Suppressor macrophage treated with lipopolysaccharide for 1 hour (primary cell): ENCODE measurements at places on chromosomes 1 and 21.

GRCh38 chr1:208040821-208041297 lies 129.9 kb upstream of the CD34 start:
- no peak for DNase-seq

GRCh38 chr1:234842726-234843641 lies 233.0 kb upstream of the IRF2BP2 start:
- peak; percentile 95 for DNase-seq

DNA sequence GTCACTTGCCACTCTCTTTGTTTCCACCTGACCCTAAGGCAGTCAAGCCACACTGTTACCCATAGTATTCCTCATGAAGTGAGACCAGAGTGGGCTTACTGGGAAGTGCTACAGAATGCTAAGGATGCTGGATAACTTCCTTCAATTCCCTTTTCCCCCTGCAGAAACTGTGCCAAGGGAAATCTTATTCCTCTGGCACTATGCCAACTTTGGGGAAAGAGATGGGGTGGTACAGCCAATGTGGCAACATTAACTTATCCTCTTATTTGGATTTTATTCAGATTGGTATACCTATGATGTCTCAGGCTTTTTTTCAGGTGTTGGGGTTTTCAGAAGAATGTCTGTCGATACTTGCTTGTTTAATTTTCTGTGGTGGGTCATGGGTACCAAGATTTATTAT lies 599.4 kb upstream of the PBX1 start:
- DNase-seq, result no peak

- DNase-seq, result peak; percentile 26
Observed at GRCh38 chr1:153963850-153964331, 554 bp upstream of the SLC39A1 start.

- DNase-seq, result no peak
Observed at GRCh38 chr1:238141353-238141752, 250.6 kb upstream of the ZP4 start.

- DNase-seq, result no peak
Observed at GRCh38 chr1:6476483-6476882, 10.5 kb upstream of the TNFRSF25 start.

DNA sequence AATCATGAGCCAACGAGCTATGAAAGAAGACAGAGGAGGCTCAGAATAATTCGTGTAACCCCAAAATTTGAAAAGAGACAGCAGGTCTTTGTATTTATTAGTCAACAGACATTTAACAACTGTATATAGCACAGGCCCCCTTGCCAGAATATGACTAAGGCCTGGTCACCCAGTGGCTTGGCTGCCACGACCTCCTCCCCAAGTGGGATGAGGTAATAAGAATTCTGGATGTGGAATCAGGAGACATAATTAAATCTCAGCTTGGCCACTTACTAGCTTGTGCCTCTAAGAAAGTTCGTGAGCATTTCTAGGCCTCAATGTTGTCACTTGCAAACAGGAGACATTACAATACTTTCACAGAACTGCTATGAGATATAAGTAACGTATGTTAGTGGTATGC lies 134.2 kb upstream of the TNFSF4 start:
- no peak for DNase-seq

DNA sequence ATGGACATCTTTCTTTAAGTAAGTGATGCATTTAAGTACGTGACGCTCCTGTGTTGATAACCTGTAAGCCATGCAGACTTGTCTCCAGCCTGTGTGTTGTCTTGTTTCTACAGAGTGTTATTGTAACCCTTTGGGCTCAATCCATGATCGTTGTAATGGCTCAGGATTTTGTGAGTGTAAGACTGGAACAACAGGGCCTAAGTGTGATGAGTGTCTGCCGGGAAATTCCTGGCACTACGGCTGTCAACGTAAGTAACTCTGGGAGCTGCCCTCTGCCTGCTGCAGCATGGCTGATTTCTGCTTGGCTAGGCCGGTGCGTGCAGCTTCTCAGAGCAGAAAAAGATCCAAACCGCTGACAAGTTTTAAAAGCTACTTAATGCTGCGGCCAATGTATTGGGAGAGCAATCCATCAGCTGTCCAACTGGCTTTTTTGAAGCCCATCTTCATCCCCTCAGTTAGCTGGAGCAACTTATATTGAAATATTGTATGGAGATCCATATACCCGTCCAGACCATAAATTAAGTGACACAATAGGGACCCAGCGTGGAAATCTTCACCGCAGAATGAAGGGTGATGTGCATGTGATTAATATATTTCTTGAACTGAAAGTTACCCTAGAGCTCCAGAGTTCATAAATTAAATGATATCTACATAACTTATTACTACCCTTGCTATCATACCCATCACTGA lies 295.9 kb downstream of the NTNG1 start:
- DNase-seq, result no peak

DNA sequence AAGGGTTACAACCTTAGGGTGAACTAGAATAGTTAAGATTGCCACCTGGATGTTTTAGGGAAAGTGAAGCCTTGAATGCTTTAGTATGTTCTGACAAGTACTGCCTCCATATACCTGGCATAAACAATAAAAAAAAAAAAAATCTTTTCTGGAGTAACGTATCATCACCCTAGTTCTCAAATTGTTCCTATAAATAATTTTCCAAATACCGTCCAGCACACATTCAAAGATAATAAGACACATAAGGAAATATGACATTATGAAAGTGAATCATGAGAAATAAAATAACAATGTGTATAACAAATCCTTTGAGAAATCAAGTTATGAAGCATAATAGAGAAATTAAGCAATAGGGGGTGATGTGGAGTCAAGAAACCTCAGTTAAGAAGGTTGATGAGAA lies 20.6 kb downstream of the C1orf141 start:
- DNase-seq, result no peak

DNA sequence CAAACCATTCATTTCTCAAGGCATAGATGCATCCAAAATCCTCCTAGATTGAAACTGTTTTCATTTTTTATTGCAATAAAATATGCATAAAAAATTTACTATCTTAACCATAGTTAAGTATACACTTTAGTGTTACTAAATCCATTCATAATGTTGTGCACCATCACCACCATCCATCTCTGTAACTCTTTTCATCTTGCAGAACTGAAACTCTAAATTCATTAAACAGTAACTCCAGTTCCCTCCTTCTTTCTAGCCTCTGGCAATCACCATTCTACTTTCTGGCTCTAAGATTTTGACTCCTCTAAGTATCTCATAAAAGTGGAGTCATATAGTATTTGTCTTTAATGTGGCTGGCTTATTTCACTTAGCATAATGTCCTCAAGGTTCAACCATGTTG lies 236.8 kb downstream of the SMYD3 start:
- no peak for DNase-seq

DNA sequence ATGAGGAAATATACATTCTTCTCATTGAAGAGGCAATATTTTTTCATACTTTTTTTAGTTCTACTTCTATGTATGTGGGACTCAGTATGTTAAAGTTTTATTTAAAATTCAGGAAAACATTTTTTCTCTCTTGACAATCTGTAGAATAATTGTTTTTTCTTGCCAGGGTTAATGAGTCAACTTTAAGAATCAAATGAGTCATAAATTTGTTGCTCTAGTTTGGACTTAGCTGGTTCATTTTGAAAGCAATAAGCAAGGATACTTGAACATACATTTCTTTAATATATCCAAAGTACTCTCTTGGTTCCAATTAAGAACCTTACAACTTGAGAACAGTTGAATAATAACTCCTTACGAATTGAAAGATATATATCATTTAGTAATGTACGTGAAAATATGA lies 1145.3 kb upstream of the B3GALT2 start:
- no peak for DNase-seq

GRCh38 chr21:42089665-42090310 lies 18.7 kb downstream of the UMODL1 start:
- no peak for DNase-seq

DNA sequence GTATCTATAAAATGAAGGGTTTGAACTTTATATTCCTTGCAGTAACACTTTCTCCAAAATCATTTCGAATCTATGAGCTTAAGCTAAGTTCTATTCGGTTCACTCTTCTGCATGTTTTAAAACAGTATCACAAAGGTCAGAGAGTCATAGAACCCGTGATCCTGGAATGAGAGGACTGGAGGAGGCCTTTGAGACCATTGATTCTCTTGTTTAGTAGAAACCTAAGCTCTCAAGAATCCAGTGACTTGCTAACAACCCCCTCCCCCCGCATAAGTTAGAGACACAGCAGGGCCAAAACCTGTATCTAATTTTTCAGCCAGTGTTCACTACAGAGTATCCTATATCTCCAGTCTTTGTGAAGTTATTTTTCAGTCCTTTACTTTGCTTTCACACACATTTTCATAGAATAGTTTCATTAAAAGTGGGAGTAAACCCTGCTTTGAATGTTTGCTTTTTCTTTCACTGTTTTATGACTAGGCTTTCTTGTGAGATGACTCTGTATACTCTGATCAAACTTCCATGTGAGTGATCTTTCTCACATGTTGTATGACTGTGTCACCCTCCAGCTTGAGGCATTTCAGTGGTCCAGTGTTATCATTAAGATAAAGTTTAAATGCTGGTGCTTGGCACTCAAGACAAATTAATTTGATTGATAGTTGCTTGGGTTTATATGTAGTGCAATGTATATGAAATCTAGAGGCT lies 275.4 kb upstream of the SGIP1 start:
- peak; percentile 43 for DNase-seq

- no peak for DNase-seq
Observed at GRCh38 chr1:242673652-242674051, 149.2 kb upstream of the PLD5 start.

DNA sequence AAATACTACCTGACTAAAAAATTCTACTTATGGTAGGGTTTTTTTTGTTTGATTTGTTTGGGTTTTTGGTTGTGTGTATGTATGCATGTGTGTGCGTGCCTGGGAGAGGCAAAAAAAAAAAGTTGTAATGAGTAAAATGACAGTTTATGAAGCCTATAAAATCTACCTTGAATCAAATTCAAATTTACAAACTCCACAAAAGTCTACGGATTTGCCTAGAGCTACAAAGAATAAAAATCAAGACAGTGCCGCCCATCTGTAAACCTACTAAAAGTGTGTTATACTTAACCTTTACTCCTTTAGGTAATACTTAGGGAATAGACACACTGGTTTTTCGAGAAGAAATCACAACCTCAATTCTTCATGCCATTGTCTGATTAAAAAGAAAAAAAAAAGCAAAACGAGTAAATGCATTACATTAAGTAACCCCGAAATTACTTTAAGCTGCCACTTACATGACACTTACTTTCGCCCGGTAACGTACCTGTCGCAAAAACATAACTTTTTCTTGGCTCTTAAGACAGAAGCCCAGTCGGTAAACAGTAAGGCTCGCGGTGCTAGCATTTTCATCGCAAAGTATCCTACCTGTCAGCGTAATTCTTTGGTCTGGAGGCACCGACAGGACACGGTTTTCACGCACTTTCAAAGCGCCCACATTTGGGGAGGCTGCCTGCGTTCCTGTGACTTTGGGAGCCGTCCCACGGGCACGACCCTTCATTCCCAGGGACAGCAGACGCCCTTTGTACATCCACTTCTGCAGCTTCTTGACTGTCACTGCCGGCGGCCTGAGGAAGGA lies 951 bp downstream of the SYDE2 start:
- DNase-seq, result no peak
